ENCODE measurements at places on chromosomes 12 and 14. TPM values are rescaled to one million over a fixed set of nuclear protein-coding genes. Genes with fewer than 3 reads are reported as not detected.

PPP1R1A gene
- total RNA-seq = 1.6 TPM

NTF3 gene
- total RNA-seq = 11.3 TPM

TC2N gene
- total RNA-seq = 46.8 TPM

MARCHF9 gene
- total RNA-seq = 4.0 TPM

VRK1 gene
- total RNA-seq = 37.5 TPM

CPNE6 gene
- total RNA-seq = 0.58 TPM

PLBD1 gene
- 55.3 TPM for total RNA-seq

CLMN gene
- 11.1 TPM for total RNA-seq

EFCAB11 gene
- total RNA-seq = 14.2 TPM

E2F7 gene
- 7.2 TPM for total RNA-seq

ZCRB1 gene
- total RNA-seq = 27.7 TPM

TRIM9 gene
- total RNA-seq = 1.1 TPM

SPX gene
- total RNA-seq = 0.95 TPM

PRB2 gene
- total RNA-seq = not detected

TAS2R43 gene
- 23.7 TPM for total RNA-seq

VTI1B gene
- total RNA-seq = 39.2 TPM

SLC17A8 gene
- total RNA-seq = 0.95 TPM

LBHD2 gene
- not detected for total RNA-seq

OTOGL gene
- 4.5 TPM for total RNA-seq

RGS6 gene
- total RNA-seq = 3.3 TPM

EML5 gene
- total RNA-seq = 7.0 TPM

P2RX2 gene
- total RNA-seq = not detected

CACNA2D4 gene
- total RNA-seq = 1.1 TPM

POTEG gene
- total RNA-seq = not detected

A2ML1 gene
- 4.1 TPM for total RNA-seq

DDX54 gene
- 10.3 TPM for total RNA-seq

C12orf54 gene
- total RNA-seq = 1.5 TPM

CNTN1 gene
- 63.4 TPM for total RNA-seq

DRAM1 gene
- 14.0 TPM for total RNA-seq

PTPN6 gene
- total RNA-seq = 6.1 TPM

RHOJ gene
- total RNA-seq = 36.9 TPM

GDF3 gene
- not detected for total RNA-seq

IGF1 gene
- 71.1 TPM for total RNA-seq

HAL gene
- not detected for total RNA-seq

PRIMA1 gene
- total RNA-seq = 1.3 TPM

CATSPERB gene
- total RNA-seq = 3.6 TPM

NUAK1 gene
- total RNA-seq = 18.7 TPM

SIX1 gene
- total RNA-seq = 6.2 TPM

TAS2R42 gene
- not detected for total RNA-seq

GYS2 gene
- not detected for total RNA-seq

ZC2HC1C gene
- total RNA-seq = 1.5 TPM

ALDH1L2 gene
- 27.7 TPM for total RNA-seq
